ENCODE measurements at places on chromosomes 6 and 20.

DNA sequence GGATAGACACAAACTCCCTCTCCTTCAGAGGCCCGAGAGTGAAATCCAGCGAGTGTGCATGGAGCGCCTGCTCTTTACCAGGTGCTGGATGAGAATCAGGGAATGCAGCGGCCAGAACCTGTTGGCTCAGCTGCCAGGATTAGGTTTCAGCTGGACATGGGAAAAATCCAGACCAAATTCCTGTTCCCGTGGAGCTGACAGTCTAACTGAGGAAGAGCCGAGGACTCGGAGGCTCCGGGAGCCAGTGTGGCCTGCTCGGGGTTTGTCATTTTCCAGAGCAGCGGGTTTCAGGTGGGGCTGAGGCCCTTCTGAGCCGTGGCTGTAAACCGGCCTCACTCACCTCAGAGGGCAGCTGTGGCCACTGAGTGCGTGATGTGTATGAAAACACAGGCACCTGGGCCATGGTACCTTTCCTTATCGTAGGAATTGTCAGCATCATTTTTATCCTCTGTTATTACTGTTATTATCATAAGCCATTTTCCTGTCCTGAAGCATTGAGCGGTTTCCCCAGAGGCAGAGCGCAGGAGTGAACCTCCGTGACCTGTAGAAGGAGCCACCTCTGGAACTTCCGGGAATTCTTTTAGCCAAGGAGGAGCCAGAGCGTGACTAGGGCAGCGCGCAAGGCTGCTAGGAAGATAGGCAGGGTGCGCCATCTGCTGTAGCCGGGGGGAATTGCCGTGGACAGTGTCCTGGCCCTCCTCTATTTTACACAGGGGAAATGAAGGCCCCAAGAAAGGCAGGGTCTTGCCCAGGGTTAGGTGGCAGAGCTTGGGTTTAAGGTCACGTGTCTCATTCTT lies 27.3 kb downstream of the PKIG start:
- peak; percentile 84 for DNase-seq

GRCh38 chr20:33964441-33964840 lies 29.3 kb upstream of the RALY start:
- no peak for DNase-seq

- peak; percentile 53 for DNase-seq
These were observed 517 bp downstream of the ACTL10 start for GRCh38 chr20:33667245-33667675.

- DNase-seq = no peak
These were observed 188.1 kb upstream of the SLC35B3 start for GRCh38 chr6:8623441-8623840.

DNA sequence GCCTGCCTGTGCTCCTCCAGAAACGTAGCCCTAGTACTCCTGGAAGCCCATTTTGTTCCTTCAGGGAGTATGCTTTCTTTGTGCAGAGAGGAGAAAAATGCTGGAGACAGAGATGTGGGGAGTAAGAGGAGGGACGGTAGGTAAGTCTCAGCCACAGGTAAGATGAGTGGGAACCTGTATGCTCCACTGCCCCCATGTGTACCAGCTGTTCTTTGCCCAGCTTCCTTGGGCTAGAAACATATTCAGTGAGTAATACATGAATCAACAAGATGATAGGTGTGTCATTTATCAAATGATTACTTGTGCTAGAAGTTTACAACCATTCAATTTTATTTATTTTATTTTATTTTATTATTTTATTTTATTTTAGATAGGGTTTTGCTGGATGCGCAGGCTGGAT lies 13.6 kb upstream of the CEP85L start:
- no peak for DNase-seq

GRCh38 chr20:9912858-9913434 lies 74.1 kb upstream of the PAK5 start:
- DNase-seq = peak; percentile 50

GRCh38 chr6:36542041-36542440 lies 5.2 kb downstream of the STK38 start:
- no peak for DNase-seq

DNA sequence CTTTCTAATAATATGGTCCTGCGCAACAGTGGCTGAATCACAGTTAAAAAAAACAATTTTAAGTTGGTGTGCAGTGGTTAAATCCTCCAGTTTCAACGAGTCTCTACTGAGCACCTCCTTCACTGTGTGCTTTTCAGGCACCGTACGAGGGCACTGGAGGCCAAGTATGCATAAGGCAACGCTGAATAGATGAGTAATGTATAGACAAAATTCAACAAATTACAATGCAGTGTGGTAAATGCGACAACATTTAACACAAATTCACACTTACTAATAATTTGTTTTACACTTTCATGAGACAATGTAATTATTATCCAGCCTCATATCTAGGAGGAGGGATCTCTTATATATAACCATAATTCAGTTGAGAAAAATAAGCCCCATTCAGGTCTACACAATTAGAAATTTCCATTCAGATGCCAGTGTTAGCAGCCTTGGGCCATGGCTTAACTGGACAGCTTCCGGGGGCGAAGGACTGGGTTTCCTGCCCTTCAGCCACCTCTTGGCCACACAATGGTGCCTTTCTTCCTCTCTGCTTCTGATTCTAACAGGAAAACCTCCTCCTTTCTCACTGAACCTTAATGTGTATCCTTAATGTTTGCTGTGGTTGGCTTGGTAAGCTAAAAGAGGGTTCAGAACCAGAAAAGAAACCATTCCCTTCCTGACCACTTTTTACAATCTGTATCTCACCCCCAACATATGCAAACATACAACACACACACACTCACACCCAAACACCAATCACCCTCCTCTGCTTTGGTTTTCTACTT lies 51.9 kb downstream of the B4GALT5 start:
- no peak for DNase-seq

- DNase-seq = no peak
These were observed 5.2 kb downstream of the OR11A1 start for GRCh38 chr6:29451471-29452193.

GRCh38 chr20:20573797-20574196 lies 138.6 kb downstream of the RALGAPA2 start:
- DNase-seq = no peak

DNA sequence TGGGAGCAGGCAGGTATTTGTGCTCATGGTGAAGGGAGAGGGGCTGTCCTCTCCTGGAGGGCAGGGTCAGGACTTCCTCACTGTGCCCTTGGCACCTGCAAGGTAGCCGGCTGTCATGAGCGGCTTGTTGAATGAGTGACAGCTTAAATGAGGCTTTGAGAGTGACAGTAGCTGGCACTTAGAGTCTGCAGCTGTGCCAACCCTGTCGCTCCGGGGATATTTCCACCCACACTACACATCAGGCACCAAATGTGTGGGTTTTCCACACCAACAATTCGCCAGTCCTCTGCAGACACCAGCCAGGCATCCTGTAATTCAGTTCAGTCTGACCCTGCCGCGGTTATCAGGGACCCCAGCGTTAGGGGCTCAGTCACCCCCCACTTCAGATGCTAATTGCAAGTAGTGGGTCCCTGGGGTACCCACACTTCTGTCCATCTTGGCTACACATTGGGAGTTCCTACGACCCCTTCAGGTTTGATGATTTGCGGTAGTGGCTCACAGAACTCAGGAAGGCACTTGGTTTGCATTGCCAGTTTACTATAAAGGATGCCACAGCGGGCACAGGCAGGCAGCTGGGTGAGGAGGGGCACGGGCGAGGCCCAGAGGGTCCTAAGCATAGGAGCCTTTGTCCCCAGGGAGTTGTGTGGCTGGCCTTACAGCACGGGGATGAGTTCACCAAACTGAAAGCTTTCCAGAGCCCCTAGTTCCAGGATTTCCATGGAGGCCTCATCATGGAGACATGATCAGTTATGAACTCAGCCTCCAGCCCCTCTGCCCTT lies 9.1 kb downstream of the MTG2 start:
- DNase-seq = peak; percentile 38

DNA sequence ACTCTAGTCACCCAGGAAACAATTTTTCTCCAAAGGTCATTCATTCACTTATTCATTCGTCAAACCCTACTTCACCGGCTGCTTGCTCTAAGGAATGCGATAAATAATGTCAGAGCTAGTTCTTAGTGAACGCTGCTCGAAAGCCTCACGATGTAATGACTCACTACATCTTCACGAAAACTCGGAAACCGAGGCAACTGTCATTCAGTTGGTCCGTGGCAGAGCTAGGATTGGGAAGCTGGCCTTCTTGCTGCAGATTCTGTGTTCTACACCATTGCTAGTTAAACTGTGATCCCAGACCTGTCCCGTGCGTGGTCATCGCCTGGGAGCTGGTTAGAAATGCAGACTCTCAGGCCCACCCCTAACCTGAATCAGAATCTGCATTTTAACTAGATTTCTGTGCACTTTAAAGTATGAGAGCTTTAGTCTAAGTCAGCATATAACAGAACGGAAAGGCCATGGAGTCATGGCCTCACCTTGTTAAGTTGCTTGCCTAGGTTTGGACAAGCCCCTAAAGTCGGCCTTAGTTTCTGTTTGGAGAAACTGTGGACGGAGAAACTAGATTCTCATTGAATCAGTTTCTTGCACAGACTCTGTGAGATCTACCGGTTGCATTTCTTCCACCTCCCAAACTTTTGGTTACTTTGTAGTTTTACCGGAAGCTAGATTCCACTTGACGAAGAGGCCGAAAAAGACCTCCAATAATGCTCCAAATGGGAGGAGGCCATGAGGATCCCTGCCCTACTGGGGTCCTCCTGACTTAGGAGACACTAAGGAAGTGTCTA lies 651 bp upstream of the CCND3 start:
- no peak for DNase-seq

- DNase-seq = no peak
These were observed 114.2 kb downstream of the COL12A1 start for GRCh38 chr6:75091467-75092190.
